ENCODE measurements at places on chromosomes 4 and X.

DNA sequence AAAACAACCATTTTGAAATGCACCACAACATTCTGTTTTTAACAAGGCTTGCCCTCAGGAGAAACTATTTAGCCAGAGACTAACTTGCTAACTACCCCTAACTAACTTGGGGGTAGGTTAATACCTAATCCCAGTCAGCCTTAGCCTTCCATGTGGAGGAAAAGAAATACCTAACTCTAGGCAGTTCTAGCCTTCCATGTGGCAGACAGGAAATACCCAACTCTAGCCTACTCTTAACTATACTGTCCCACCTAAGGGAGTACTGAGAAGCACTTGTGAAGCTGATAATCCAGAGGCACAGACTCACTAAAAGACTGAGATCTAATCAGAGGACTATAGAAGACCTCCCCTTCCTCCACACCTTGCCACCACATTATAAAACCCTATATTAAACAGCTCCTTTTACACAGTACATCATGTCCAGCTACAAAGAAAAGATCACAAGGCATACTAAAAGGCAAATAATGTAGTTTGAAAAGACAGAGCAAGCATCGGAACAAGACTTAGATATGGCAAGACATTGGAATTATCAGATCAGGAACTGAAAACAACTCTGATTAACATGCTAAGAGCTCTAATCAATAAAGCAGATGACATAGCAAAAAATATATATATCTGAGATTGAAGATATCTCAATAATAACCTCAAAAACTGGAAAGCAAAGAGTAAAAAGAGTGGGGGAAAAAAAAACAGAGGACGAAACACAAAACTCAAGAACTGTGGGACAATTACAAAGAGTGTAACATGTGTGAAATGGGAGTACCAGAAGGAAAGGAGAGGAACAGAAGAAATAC lies 52.2 kb downstream of the FRYL start:
- no peak for DNase-seq

DNA sequence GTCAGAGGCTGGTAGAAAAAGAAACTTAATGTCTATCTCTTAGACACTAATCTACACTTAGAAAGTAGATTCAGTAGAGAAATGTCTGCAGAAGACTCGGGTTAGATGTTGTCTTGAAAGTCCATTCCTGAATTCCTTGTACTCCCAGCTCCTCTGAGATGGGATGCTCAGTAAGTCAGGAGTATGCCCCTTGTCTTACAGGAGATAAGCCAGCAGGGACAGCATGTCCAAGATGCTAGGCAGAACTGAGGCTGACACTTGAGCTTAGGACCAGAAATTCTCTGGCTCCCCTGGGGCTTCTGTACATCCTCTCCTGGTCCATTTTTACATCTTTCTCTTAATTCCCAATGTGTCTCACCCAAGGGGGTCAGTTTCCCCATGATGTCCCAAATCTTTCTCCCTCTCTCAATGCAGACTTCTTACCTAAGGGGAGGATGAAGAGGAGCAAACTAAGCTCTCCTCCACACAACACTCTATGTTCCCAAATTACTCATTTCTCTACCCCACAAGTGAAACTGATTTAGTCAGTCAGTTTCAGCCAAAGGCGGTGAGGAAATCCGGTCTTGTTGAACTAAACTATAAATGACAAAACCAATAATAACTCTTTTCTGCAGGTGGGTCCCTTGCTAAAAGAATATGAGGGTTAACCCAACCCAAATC lies 558.2 kb upstream of the DIPK2B start:
- DNase-seq: peak; percentile 59

GRCh38 chr4:10619220-10619619 lies 65.3 kb downstream of the CLNK start:
- DNase-seq: no peak

- DNase-seq: peak; percentile 4
These were observed 82.0 kb downstream of the ATP8A1 start for GRCh38 chr4:42574870-42575430.

DNA sequence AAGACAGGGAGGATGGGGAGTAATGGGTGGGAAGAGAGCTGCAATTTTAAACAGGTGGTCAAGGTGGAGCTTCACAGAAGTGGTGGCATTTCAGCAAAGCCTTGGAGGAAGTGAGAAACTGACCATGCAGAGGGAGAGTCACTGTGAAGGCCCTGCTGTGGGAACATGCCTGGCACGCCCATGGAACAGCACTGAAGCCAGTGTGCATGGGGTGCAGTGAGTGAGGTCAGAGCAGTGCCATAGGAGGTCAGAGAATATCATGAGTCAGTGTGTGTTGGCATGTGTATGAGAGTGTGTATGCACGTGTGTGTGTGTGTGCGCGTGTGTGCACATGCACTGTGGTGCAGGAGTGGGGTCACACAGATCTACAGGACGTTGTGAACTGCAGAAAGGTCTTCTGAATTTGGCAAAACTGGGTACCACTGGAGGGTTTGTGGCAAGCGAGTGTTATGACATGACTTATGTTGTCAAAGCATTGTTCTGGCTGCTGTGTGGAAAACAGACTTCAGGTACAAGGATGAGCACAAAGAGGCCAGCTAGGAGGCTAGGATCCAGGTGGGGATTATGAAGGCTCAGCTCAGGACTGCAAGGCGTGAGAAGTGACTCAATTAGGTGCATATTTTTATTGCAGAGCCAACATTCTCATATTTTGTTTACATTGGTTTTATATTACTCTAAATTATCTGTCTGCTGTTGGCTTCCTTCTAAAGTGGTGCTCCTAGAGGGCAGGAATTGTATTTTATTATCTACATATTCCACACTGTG lies 34.0 kb downstream of the ZNF827 start:
- DNase-seq: peak; percentile 7

DNA sequence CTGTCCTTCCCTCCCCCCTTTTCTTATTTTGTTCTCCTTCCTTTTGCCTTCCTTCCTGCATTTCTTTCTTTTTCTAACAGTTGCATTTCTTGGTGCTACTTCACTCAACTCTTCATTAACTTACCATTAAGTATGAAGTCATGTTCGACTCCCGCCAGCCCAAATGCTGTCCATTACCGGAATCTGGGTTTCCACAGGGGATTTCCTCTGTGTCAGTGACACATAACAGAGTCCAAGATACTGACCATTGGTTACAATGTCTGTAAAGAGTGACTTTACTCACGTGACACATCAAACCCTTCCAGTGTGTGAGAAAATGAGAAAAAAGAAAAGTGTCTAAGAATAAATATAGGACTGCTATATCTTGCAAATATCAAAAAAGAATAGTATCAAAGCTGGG lies 500.0 kb upstream of the FRG1 start:
- DNase-seq: no peak

- DNase-seq: peak; percentile 93
These were observed 6.1 kb downstream of the LIAS start for GRCh38 chr4:39464886-39465501.

DNA sequence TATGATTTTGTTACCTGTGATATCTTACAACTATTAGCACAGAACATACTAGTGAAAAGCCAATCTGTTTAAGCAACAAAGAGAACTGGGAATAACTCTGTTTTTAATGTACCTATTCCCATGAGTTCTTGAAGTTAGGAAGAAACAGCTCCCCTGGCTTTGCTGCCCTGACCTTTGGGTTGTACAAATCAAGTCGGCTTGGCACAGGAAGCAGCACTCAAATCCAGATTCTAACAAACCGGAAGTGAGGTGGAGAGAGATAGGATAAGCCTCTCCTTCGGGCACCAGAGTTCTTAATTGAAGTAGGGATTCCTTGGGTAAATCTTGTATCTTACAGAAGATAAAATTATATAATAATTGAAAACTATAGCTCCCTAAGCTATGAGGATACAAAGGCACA lies 144.8 kb upstream of the CPEB2 start:
- DNase-seq: no peak

GRCh38 chr4:8353158-8353669 lies 83.7 kb downstream of the HTRA3 start:
- no peak for DNase-seq

DNA sequence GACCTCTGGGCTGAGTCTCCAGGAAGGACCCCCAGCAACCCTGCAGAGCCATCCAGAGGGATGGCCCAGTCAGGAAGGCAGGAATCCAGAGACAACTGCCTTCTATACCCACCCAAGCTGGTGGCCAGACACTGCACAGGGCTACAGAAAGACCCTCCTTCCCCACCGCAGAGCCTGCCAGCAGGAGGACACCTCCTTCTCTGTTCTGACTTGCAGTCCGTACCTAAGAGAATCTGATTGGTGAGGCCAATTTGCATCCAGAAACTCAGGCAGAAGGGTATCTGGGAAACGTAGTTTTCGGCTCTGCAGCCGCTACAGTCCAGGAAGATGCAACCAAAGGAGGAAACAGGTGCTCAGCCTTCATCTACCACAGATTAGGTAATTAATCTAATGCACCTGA lies 155.4 kb upstream of the FRG1 start:
- no peak for DNase-seq

GRCh38 chr4:119666653-119667091 lies 38.1 kb upstream of the PDE5A start:
- DNase-seq: no peak

DNA sequence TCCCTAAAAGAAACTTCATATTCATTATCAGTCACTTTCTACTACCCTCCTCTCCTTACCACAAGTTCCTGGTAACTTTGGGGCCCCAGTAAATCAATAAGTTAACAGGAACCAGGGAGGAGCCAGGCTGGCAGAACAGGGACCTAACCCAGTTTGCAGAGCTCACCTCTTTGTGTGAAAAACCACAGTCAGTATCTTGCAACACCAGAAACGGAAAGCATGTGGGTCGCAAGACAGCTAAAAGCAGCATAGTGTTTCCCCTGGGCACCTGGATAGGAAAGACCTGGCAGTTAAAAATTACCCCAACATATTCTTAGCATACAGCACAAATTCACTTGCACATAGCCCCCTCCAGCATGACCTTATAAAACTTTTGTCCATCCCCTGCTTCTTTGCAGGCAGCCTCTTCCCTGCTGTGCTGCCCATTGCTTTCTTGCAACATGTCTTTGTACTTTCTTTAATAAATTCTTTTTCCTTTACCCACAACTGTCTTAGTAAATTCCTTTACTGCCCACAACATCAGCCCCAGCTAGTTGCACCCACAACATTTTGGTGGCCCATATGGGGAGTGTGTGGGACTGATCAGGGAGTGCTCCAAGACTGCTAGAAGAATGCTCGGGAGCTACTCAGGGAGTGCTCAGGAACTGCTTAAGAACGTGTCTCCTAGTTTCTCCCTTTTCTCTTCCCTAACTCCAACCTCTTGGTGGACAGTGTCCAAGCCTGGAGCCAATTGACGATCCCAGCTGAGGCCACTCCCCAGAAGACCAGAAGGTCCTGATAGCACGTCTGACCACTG lies 83.4 kb downstream of the MSN start:
- DNase-seq: no peak

DNA sequence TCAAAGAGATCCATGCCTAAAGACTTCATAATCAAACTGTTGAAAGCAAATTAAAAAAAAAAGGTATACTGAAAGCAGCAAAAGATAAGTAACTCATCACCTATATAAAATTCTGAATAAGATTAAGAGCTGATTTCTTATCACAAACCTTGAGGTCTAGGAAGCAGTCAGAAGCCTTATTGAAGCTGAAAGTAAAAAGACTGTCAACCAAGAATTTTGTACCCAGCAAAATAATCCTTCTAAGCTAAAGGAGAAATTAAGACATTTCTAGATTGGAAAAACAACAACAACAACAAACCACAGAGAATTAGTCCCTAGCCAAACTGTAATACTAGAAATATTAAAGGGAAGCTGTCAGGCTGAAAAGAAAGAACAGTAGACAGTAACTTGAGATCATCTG lies 622.9 kb downstream of the PCDH7 start:
- DNase-seq: no peak

- no peak for DNase-seq
These were observed 6.0 kb upstream of the TEC start for GRCh38 chr4:48275686-48276085.

- DNase-seq: no peak
These were observed 173.9 kb downstream of the SCFD2 start for GRCh38 chr4:53191997-53192396.

DNA sequence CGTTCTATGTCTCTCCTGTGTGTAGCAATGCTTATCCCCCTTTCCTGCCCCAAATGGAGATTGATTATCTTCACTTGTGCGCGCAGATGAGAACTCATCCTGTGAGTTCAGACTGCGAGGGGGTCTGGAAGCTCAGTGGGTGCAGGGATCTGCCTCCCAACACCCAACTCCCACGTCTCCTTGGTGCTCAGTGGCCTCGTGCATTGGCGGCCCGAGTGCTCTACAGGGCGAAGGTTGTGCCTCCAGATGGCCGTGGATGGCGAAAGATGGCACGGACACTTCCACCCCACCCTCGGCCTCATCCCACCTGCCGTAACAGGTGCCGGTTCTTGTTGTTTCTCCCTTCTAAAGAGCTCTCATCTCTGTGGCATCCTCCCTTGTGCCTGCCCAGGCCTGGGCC lies 45.1 kb upstream of the SORCS2 start:
- no peak for DNase-seq

GRCh38 chr4:39609454-39609931 lies 29.2 kb downstream of the SMIM14 start:
- DNase-seq: no peak

- no peak for DNase-seq
These were observed 297.1 kb downstream of the PPP3CA start for GRCh38 chr4:101050088-101050836.

DNA sequence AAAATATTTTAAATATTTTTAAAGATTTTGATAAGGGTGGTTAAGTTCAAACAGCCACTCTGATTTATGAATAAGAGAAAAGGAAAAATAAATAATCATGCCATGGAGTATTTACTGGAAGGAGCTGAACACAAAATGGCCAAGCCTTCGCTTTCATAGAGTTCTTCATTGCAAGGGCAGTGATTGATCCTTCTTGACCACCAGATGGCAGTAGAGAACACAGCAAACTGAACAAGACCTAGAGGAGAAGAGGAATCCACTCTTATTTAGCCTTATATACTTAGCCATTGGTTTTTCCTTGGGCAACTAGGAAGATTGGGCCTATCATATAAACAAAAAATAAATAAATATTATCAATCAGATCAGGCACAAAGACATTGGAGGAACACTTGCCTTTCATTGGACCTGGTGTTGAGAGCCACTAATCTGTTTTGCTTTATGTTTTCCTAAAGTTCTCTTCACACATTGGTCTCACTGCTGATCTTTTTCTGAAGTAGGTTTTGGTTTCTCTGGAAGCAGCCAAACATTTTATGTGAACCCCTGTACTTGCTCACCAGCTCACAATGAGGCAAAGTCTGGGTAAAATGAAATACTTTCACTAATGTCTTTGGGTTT lies 58.1 kb upstream of the PARM1 start:
- DNase-seq: peak; percentile 81

GRCh38 chr4:30973993-30974392 lies 253.8 kb downstream of the PCDH7 start:
- no peak for DNase-seq

DNA sequence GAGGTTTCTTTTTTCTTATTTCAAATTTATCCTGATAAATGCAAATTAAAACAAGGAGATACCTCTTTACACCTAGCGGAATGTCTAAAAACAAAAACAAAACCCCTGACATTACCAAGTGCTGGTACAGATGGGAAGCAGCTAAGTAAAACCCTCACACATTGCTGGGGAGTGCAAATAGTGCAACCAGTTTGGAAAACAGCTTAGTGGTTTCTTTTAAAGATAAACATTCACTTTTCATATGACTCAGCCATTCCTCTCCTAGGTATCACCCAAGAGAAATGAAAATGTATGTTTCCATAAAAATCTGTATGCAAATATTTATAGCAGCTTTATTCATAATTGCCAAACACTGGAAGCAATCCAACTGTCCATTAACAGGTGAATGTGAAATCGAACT lies 84.1 kb upstream of the HELT start:
- no peak for DNase-seq

GRCh38 chr4:77843628-77844027 lies 19.0 kb upstream of the MRPL1 start:
- DNase-seq: no peak

- peak; percentile 45 for DNase-seq
These were observed 112.2 kb upstream of the MAP3K15 start for GRCh38 chrX:19627533-19627932.

All from GM23248 (cell line).